ENCODE measurements at places on chromosomes 13 and 19. TPM values are rescaled to one million over a fixed set of nuclear protein-coding genes. Genes with fewer than 3 reads are reported as not detected.

DNA sequence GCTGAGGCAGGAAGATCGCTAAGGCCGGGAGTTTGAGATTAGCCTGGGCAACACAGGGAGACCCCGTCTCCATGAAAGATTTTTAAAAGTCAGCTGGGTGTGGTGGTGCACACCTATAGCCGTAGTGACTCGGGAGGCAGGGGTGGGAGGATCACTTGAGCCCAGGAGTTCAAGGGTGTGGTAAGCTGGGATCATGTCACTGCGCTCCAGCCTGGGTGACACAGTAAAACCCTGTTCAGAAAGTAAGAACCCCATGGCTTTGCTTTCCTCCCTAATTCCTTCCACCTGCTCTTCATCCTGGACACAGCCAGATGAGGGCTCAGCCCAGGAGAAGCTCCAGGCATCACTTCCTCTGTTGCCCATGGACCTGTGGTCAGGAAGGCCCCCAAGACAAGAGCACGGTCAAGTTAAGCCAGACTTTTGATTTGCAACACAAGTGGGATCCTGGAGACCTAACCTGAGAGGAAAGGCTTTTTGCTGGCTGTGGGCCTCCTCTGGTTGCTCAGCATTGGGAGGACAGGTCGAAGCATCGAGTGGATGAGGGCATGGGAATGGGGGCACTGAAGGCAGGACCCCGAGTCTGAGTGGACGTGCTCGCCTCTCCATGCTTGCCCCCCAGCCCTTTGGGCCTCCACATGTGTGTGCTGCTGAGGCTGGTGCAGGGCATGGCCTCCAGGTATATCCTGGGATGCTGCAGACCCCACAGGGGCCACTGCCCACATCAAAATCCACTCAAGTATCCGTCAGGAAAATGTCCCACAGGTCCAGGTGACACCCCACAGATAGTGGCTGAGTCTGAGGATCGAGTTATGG, 25.4 kb downstream of the TUBA3C start:
- DNase-seq = no peak

DNA sequence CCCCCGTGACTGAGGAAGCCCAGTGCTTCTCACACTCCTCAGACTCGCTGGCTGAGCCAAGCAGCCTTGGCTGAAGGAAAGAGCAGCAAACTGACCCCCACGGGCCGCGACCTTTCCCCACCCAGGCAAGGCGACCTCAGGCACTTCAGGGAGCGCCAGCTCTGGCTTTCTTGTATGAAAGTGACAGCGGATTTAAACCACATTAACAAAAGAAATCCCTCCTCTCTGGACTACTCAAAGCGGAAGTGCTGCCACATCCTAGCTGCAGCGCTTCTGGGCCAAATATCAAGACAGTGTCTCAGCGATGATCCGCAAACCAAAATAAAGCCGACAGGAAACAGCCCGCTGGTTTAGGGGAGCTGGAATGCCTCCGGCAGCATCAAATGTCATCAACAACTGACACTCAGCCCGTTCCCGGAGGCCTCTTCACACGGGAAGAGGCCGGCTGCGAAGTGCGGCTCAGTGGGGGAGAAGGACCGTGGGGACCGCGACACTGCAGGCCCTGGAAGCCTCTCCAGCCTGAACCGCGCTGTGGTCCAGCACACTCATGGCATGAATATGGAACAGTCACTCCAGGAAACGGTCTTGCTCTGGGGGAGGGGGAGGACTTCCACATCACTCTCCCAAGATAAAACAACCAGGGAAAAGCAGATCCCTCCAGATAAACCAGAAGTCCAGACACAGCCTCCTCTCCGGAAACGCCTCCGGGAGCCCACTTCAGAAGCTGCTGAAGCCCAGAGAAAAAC, 1.4 kb downstream of the RASA3 start:
- DNase-seq = no peak

GRCh38 chr13:28531077-28531844, 36.3 kb upstream of the FLT1 start:
- no peak for DNase-seq

- no peak for DNase-seq
These were observed 4.8 kb downstream of the CEBPA start for GRCh38 chr19:33297401-33298145.

- peak; percentile 69 for DNase-seq
These were observed 11.4 kb upstream of the USP12 start for GRCh38 chr13:27182844-27183497.

GRCh38 chr19:4089946-4090345, 23.2 kb upstream of the ZBTB7A start:
- DNase-seq = no peak

- DNase-seq = no peak
These were observed 17.8 kb downstream of the KCTD15 start for GRCh38 chr19:33814181-33815165.

- DNase-seq = no peak
These were observed 533 bp downstream of the TNFSF9 start for GRCh38 chr19:6531163-6531955.

DNA sequence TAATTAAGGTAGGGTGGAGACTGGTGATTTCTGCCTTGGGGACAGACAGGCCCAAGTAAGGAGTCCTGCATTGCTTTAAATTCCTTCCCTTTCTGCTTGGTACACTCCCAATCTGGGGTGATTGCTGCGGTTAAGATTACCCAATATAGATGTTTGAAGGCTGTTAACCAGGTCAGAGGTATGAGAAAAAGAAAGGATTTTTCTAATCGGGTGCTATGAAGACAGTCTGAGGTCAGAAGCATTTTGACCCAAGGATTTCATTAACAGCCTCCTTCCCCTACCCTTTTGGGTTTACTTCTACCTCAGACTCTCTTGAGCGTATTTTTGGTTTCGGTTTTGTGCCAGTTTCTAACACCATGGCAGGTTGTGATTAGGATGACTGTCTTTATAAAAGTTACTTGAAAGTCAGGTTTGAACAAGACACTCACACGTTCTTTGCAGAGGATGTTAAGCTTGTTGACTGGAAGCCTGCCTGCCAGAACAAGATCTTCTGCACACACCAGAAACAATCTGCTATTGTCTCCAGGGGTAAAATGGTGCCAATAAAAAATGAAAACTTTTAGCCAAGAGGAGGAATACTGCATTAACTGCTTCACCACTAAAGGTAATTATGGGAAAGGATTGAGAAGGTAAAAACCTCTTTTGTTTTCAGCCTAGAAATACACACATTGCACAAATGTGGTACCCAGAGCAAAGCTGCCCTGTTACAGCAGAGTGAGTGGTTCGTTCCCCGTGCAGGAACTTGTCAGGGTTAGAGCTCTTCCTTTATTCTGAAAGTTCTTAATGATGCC, 108.8 kb downstream of the NDFIP2 start:
- no peak for DNase-seq

GRCh38 chr13:78078168-78078567, 159.5 kb upstream of the EDNRB start:
- DNase-seq = no peak

- no peak for DNase-seq
These were observed 3.1 kb downstream of the MAST3 start for GRCh38 chr19:18100710-18101109.

- DNase-seq = no peak
These were observed 101.4 kb downstream of the TUBGCP3 start for GRCh38 chr13:112486386-112487126.

GRCh38 chr13:29527511-29527910, 68.0 kb downstream of the SLC7A1 start:
- DNase-seq = no peak

DNA sequence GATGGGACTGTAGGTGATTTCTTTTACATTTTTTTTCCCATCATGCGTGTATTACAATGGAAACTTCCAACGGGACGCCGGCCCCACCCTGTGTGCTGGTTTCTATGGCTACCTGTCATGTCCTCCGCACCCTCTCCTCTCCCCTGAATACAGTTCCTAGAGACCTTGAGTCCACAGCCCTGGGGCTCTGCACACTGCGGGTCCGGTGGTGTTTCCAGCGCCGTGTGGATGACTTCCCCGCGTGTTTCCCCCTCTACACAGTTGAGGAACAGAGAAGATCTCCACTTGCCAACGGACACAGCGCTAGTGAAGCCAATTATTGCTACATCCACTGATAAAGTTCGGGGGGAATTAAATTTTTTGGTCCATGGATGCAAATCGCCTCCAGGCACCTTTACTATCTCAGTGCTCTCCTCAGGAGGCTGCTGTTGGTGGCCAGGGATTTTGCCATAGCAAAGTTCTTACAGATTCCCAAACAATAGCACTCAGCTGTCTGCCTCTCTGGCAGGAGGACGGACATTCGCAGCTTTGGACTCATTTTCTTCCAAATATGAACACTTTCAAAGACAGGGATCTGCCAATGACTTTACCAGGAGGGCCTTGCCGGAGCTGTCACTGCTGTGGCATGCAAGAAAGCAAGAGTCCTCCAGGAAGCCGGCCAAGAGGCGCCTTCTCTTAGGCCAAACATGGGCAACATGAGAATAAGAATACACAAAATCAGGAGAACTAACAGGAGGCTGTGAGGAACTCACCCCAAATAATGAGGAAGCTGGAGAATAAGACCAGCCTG, 39.3 kb upstream of the GAS6 start:
- DNase-seq = no peak

DNA sequence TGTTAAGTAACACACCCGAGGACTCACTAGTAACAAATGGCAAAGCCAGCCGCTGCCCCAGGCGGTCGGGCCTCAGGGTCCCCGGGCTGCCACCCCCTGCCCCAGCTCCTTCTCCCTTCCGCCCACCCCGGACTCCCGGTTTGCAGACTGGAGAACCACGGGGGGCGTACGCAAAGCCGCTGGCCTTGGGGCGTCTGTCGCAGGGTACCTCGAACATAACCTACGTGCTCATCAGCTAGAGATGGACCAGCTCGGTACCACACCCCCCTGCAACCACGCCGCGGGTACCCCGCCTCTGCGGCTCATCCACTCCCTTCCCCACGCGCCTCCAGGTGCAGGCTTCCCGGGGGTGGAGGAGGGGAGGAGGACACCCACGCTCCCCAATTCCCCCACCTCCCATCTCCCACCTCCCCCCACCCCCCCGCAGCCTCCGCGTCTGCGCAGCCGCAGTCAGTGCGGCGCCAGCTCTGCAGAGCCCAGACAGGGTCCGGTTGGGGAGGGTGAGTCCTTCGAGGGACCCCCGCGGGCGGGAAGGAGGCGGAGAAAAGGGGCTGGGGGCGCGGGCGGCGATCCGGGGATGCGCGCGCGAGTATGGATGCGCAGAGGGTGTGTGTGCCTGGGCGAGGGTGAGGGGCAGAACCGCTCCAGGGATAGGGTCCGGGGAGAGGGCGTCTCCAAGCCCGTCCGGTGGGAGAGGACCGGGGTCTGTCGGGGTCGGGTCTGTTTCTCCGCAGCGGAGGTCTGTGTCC, at the start of gene SMIM17:
Gene SMIM17, plus strand, starts transcription at position 449 of the 749 bp plus-strand sequence. CDS start 2,509 bp downstream, outside the sequence.
- DNase-seq = no peak

DNA sequence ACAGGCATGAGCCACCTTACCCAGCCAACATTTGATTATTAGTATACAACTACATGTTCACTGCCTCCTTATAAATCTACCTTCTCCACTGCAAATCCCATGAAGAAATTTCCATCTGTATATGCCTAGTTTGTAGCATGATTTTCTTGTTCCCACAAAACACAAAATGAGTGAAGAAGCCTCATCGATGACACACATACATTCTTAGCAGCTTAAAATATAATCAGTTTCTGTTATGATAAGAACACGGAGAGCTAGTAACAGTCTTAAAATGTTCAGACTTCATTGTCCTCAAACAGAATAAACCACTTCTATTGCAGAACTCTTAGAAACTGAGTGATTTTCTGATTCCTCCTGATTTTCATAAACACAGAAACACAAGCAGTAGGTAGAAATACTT, 740.5 kb downstream of the PCDH9 start:
- DNase-seq = no peak

GRCh38 chr13:107025991-107026390, 458.1 kb upstream of the ARGLU1 start:
- peak; percentile 19 for DNase-seq

DNA sequence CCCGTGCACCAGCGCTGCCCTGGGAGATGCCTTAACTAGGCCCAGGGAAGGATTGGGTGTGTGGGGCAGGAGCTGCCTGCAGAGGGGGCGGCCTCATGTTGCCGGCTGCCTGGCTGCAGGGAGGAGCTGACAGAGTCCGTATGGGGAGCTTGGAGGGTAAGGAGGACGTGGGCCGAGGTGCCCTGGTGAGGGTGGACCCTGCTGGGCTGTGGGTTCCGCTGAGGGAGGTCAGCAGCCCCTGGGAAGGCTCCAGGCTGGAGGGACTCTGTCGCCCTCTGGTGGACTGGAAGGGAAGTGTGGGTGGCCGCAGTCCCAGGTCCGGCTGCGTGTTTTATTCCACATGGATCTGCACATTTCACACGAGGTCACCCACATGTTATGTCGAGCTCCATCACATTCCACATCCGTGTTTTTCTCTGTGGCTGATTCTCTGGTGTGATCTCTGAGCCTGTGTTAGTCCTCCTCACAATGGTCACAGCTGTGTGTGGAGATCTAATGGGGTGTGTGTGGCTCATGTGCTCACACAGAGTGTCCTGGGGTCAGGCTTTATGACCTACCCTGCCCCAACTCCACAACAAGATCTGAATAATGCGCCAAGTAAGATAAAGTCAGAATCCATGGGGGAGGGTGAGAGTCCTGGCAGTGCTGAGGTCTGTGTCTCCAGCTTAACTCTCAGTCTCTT, 1.8 kb upstream of the CEACAM8 start:
- no peak for DNase-seq

DNA sequence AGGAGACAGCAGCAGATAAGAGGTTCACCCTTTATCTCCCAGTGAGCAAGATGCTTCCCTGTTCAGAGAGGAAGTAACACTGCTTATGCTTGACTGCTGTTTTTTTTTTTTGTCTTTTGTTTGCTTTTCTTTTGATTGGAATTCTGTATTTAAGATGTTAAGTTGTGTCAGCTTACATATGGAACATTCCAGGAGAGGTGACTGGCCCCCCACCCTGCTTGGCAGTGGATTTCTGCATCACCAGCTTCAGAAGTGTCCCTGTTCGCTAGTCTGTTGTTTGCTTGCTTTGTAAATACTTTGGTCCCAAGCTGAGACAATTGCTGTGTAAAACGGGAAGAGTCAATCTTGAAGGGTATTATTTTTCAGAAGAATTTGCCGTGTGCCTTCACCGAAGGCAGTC, 43.0 kb downstream of the IFT88 start:
- no peak for DNase-seq

POU2F2 gene
- 3.2 TPM for total RNA-seq

GIPR gene
- total RNA-seq = 0.22 TPM

SIGLEC5 gene
- total RNA-seq = not detected

PGLYRP2 gene
- not detected for total RNA-seq

SIGLEC12 gene
- not detected for total RNA-seq

PROSER3 gene
- 14.3 TPM for total RNA-seq

CGB2 gene
- total RNA-seq = not detected

All from epithelial cell of proximal tubule (primary cell).